Posterior vena cava (tissue), 2 donors: ENCODE measurements at places on chromosomes 3 and 15. TPM values are rescaled to one million over a fixed set of nuclear protein-coding genes. Genes with fewer than 3 reads are reported as not detected.

DNA sequence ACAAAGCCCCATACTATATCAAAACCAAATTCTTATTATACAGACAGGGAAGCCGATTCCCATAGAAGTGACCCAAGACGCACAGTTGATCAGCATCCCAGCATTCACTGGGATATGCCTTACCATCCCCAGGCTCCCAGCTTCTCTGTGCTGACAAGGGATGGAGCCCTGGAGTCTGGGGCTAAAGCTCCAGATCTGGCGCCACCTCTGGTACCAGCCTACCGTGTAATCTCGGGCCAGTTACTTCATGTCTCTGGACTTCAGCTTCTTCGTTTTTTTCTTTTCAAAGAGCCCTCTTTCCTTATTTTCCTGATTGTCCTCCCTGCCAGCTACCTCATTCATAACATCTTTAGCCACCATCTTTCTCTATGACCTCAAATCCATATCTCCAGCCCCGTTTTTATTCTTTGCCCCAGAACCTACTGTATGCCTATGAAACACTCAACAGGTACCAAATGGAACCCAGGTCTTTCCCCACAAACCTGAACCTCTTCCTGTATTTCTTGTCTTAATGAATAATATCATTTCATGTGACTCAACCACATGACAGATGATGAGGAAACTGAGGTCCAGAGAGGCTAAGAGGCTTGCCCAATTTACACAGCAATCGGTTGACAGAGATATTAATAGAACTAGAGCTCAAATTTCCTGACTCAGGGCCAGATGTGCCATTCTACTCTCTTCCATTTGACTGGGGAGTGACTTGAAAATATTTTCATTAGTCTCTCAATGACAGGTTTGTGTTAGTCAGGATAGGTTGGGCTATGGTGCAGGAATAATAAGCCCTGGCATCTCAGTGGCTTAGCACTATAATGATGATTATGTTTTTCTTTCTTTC lies 85.4 kb upstream of the TLE3 start:
- no peak for DNase-seq

DNA sequence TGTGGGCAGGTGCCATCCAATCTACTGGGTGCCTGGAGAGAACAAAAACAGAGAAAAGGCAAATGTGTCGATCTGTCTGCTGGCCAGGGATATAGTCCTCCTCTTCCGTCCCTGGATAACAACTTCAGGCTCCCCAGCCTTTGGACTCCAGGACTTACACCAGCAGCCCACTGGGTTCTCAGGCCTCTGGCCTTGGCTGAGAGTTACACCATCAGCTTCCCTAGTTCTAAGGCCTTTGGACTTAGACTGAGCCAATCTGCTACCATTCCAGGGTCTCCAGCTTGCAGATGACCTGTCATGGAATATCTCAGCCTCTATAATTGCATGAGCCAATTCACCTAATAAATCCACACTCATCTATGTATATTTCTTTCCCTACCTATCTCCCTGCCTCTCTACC lies 460.9 kb upstream of the ADAMTS9 start:
- DNase-seq: no peak

Gene IL17RD
- 17.9 TPM for total RNA-seq

Gene DNAH12
- 0.05 TPM for total RNA-seq

Gene KLHL40
- not detected for total RNA-seq
